T1000 (cell line): ENCODE measurements at places on chromosomes 12 and 14.

DNA sequence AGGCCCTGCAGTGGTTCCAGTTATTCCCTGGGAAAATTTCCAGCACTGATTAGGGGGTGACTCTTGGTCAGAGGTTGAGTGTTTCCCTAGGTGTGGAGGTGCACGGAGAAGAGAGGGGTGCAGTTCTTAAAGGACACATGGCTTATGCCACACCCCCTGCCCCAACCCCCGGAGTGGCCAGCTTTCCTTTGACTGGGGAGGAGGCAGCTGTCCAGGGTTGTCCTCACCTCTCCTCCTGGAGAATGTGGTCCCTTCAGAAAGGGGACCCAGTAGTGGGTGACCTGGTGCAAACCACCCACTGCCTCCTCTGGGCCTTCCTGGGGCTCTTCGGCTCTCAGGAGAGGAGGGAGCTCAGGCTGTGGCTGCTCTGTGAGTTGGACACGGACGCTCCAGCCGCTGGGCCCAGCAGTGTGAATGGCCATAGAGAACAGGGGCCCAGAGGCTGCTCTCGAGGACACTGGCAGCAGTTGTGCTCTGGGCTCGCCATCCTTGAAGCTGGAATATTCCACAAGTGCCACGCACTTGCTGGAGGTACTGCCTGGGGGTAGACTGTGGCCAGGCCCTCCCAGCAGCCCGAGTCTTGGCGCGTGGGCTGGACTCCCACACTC, 13.6 kb downstream of the PACS2 start:
- no peak for DNase-seq

- no peak for DNase-seq
Measured at GRCh38 chr14:34275078-34275477, 187.0 kb downstream of the SPTSSA start.

GRCh38 chr12:119480551-119480950, 113.0 kb upstream of the TMEM233 start:
- DNase-seq: no peak

DNA sequence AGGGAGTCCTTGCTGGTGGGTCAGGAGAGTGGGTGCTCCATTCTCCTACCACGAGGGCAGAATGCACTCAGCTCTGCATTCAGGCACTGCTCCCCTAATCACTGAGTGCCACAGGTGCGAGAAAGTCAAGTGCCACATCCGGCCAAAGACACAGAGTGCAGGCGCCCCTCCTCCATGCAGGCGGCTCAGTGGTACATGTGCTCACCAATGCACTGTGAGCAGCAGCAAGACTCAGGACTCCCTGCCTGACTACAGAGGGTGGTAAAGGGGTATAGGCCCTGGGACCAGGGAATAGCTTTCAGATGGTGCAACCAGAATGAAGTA, 32.9 kb downstream of the ZFYVE21 start:
- DNase-seq: no peak

DNA sequence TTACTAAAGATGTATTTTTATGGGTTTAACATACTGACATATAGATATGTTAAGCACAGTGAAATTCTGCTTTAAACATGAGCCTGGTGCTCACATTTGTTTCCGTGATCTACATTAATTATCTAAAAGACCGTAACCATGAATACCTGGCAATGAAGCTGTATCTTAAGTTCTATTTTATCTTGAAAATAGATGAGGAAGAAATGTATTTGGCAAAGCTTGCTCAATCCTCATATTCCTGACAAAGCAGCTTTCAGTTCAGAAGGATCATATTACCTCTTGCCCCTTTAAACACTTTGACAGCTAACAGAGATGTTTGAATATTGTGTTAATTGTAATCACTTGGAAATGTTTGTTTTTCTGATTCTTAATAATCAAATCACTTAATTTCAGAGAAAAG, 9.8 kb downstream of the EPYC start:
- no peak for DNase-seq

- no peak for DNase-seq
Measured at GRCh38 chr12:116551952-116552772, 7.0 kb upstream of the MAP1LC3B2 start.

GRCh38 chr12:103884316-103884715, 43.3 kb upstream of the NT5DC3 start:
- no peak for DNase-seq

GRCh38 chr14:93712838-93713724, 75.2 kb downstream of the PRIMA1 start:
- DNase-seq: no peak

- no peak for DNase-seq
Measured at GRCh38 chr12:89993632-89994031, 285.0 kb upstream of the ATP2B1 start.

DNA sequence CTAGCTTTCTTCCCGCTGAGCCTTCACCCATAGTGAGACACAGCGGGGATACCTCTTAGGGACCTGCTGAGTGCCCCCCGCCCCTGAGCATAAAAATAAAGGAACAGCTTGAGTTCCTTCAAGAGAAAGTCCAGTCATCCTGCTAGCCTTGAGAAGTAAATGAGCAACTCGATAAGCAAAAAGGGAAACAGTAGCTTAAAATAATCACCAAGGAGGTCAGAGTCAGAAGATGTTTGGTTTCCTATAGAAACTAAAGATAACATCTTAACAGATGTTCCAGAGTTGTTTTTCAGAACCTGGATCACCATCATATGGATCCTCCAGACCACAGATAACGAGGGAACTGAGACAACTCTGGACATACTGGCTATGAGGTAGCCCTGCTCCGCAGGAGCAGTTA, 94.0 kb downstream of the BCAT1 start:
- DNase-seq: no peak

DNA sequence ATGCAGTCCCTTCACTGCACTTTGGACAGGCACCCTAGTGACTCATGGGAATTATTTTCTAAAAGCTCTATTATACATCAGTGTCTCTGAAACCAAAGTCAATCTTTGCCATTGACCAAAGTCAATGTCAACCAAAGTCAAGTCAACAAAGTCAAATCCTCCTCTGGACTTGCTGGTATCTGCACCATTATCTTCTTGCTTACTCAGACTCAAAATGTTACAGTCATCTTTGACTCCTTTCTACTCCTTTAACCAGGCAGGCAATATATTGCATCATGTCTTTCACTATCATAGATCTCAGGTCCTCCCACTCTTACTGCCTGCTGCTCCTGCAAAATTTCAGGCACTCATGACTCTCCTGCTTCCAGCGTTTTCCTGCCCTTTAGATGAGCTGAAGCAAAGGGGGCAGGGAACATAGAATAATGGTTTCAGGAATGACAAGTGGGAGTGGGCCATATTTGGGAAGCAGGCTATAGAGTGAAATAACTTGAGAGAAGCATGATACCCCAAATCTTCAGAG, 39.2 kb downstream of the IGF1 start:
- DNase-seq: no peak

- DNase-seq: peak; percentile 10
Measured at GRCh38 chr12:105257321-105257728, 21.4 kb upstream of the APPL2 start.

- no peak for DNase-seq
Measured at GRCh38 chr14:75046275-75046674, 5.0 kb downstream of the MLH3 start.

- no peak for DNase-seq
Measured at GRCh38 chr14:75720116-75720515, 59.1 kb downstream of the TTLL5 start.
